SJCRH30 (cell line): ENCODE measurements at places on chromosomes 4 and X. TPM values are rescaled to one million over a fixed set of nuclear protein-coding genes. Genes with fewer than 3 reads are reported as not detected.

NOX1 gene
- not detected in 2 replicates for total RNA-seq

DNA sequence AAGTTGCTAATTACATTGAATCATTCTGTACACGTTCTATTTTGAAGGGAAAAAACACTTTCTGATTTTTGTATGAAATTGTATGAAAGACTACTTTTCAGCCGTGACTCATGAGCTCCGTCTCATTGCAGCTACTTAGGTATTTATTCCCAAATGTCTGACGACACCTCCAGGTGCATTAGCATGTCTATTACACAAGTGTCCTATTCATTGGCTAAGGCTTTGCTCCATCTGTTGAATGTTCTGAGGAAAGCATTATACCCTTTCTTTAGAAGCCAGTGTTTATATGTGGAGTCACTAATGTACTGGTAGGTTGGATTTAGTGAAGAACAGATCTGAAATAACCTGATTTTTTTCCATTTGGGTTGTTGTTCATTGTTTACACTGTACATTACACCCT is 51.8 kb downstream of the MAP7D3 start:
- no peak for DNase-seq

GRCh38 chrX:24081661-24082154 is 27.0 kb downstream of the EIF2S3 start:
- DNase-seq, result peak; percentile 61

GRCh38 chr4:73527196-73527595 is 45.7 kb downstream of the AFM start:
- DNase-seq, result no peak

RTL3 gene
- 0.05 TPM in 1 of 2 replicates, not detected in the other for total RNA-seq

DNA sequence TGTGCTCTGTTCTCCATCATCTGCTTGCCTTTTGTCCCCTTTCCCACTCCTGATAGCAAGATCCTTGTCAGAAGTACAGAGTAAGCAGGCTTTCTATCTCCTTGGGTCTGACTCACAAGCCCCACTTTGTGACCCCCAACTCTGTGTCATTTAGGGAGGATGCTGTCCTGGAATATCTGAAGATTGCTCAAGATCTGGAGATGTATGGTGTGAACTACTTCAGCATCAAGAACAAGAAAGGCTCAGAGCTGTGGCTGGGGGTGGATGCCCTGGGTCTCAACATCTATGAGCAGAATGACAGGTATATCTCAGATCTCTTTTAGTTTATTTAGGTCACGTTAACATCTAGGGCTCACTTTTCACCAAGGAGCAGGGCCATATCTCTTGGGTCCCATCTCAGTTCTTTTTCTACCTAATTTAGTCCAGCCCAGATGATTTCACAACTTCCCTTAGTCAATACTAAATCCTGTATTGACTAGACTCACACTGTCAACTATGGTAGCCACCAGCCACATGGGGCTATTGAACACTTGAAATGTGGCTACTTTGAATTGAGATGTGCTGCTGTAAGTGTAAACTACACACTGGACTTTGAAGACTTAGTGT is 64.3 kb downstream of the MSN start:
- no peak for DNase-seq

CPZ gene
- 47.1 and 53.7 TPM in 2 replicates for total RNA-seq

- DNase-seq, result no peak
Observed at GRCh38 chr4:176953021-176953420, 160.3 kb upstream of the VEGFC start.

- DNase-seq, result peak; percentile 54
Observed at GRCh38 chrX:63506320-63506719, 155.2 kb upstream of the SPIN4 start.

MTTP gene
- 0.20 TPM in 1 of 2 replicates, not detected in the other for total RNA-seq

- DNase-seq, result no peak
Observed at GRCh38 chr4:153115322-153116290, 88.6 kb upstream of the TRIM2 start.

MAGEA12 gene
- total RNA-seq, result 0.66 and 1.6 TPM in 2 replicates

TXK gene
- total RNA-seq, result 0.35 and 1.1 TPM in 2 replicates

MBNL3 gene
- total RNA-seq, result 23.8 and 29.9 TPM in 2 replicates

DNA sequence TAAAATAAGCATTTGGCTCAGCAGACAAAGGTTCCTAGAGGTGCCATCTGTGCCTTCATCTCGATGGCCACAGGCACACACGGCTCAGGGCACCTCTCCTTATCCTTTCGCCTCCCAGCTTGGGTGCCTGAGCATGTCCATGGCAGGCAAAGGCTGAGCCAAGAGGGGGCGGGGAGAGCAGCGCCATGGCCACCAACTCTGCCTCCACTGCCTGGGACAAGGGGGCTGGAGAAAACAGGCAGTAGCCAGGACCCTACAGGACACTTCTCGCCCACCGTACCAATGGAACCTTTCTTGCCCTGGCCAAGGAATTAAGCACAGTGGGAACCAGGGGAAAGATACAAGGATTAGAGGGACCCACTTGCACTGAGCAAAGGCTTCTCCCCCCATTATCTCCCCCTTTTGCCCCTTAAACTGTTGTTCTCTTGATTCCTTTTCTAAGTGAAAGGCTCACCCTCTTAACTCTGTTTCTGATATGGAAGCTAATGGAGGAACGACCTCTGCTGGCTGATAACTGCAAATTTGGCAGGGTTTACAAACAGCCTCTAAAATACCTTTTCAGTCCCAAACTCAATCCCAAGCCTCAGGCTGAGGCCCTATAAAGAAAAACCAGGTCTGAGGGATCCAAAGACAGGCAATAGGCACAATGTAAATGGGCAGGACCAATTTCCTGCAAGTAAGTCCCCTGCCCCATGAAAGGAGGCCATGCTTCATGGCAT is 335.2 kb downstream of the ADAM29 start:
- DNase-seq, result no peak

DNA sequence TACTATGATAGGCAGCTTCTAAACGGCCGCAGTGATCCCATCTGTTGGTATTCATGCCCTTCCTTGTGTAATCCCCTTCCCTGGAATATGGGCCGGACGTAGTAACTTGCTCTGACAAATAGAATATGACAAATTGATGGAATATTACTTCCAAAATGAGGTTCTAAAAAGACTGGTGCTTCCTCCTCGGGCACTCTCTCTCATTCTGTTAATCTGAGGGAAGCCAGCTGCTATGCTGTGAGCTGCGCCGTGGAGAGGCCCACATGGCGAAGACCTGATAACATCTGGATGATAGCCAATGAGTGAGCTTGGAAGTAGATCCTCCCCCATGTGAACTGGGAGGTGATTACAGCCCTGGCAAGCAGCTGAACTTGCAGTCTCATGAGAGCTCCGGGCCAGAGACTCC is 27.2 kb upstream of the SLC25A4 start:
- DNase-seq, result peak; percentile 88
